Hair follicular keratinocyte (primary cell): ENCODE measurements at places on chromosomes 3 and 15. TPM values are rescaled to one million over a fixed set of nuclear protein-coding genes. Genes with fewer than 3 reads are reported as not detected.

DYNLT2B gene
- total RNA-seq = 49.4 and 49.7 TPM in 2 replicates

EHHADH gene
- total RNA-seq = 6.0 and 8.4 TPM in 2 replicates

LPCAT4 gene
- 16.6 and 32.5 TPM in 2 replicates for total RNA-seq

CCDC50 gene
- 51.2 and 52.2 TPM in 2 replicates for total RNA-seq

TMEM108 gene
- total RNA-seq = 0.16 TPM in 1 of 2 replicates, not detected in the other

NBEAL2 gene
- 18.3 and 20.4 TPM in 2 replicates for total RNA-seq

PEX5L gene
- total RNA-seq = 0.15 and 3.0 TPM in 2 replicates

THPO gene
- not detected in 2 replicates for total RNA-seq

SLC2A2 gene
- total RNA-seq = not detected in 2 replicates

IL5RA gene
- total RNA-seq = not detected in 2 replicates

PIF1 gene
- 6.5 and 19.4 TPM in 2 replicates for total RNA-seq

PARP3 gene
- 5.7 and 5.9 TPM in 2 replicates for total RNA-seq

EFCC1 gene
- total RNA-seq = not detected in 2 replicates

CELF6 gene
- total RNA-seq = not detected in 2 replicates

GRM2 gene
- total RNA-seq = 0.08 TPM in 2 replicates

XXYLT1 gene
- 13.7 and 19.0 TPM in 2 replicates for total RNA-seq

MORC1 gene
- total RNA-seq = not detected in 2 replicates

LRTM1 gene
- total RNA-seq = not detected in 2 replicates

CADPS gene
- 0.27 TPM in 1 of 2 replicates, not detected in the other for total RNA-seq

CD47 gene
- total RNA-seq = 60.7 and 78.9 TPM in 2 replicates

TP63 gene
- 138 and 212 TPM in 2 replicates for total RNA-seq

CCDC54 gene
- not detected in 2 replicates for total RNA-seq

STAC gene
- total RNA-seq = 4.4 and 4.9 TPM in 2 replicates

CCDC33 gene
- not detected in 2 replicates for total RNA-seq

TOPAZ1 gene
- total RNA-seq = not detected in 2 replicates

LRRIQ4 gene
- not detected in 2 replicates for total RNA-seq

ARNT2 gene
- total RNA-seq = 0.11 and 0.23 TPM in 2 replicates

RBP2 gene
- not detected in 2 replicates for total RNA-seq

EPHA6 gene
- not detected in 2 replicates for total RNA-seq

PIAS1 gene
- total RNA-seq = 9.0 and 9.3 TPM in 2 replicates

KNG1 gene
- total RNA-seq = not detected in 2 replicates

GOLGA8N gene
- total RNA-seq = 0.49 and 0.94 TPM in 2 replicates

SLC9C1 gene
- not detected in 2 replicates for total RNA-seq

CNTN3 gene
- 0.23 and 1.9 TPM in 2 replicates for total RNA-seq

CHRNB4 gene
- not detected in 2 replicates for total RNA-seq

TNFSF10 gene
- total RNA-seq = 15.1 and 30.1 TPM in 2 replicates

CISH gene
- 5.1 and 6.6 TPM in 2 replicates for total RNA-seq

PLEKHO2 gene
- 5.9 and 6.2 TPM in 2 replicates for total RNA-seq

UMPS gene
- total RNA-seq = 24.8 and 35.4 TPM in 2 replicates

ZPLD1 gene
- 0.72 and 4.1 TPM in 2 replicates for total RNA-seq

PARP14 gene
- total RNA-seq = 7.4 and 13.7 TPM in 2 replicates

TGM4 gene
- 0.08 and 0.16 TPM in 2 replicates for total RNA-seq

SH3GL3 gene
- 0.23 and 1.5 TPM in 2 replicates for total RNA-seq

TPRG1 gene
- total RNA-seq = 0.30 and 0.47 TPM in 2 replicates

MKRN3 gene
- total RNA-seq = 0.70 and 0.80 TPM in 2 replicates

RAP2B gene
- total RNA-seq = 32.5 and 44.8 TPM in 2 replicates

RPP25 gene
- 1.6 and 3.7 TPM in 2 replicates for total RNA-seq

LIPH gene
- total RNA-seq = under 0.01 and 0.11 TPM in 2 replicates

GOLGA6L9 gene
- total RNA-seq = 0.78 and 3.1 TPM in 2 replicates

MTHFS gene
- 14.1 and 21.2 TPM in 2 replicates for total RNA-seq

CCR8 gene
- total RNA-seq = not detected in 2 replicates

GP5 gene
- not detected in 2 replicates for total RNA-seq
